ENCODE measurements at places on chromosomes 12 and 14.

GRCh38 chr12:105222284-105222655 is 13.7 kb downstream of the APPL2 start:
- no peak for DNase-seq

DNA sequence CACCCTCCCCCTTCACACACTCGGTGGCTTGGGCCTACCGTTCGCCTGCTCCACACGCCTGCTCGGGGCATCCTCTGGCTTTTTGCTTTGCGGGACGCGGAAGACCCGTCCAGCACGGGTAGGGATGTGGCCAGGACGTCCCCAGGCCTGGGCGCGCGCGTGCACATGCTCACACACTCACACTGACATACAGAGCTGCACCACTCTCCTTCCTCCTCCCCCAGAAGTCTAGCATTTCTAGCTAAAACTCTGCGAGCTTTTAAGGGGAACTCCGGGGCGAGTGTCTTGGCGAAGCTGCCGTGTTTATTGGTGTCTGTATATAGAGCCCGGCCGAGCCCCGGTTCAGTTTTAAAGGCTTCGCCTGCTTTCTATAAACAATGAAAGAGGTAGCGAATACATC is 5.0 kb downstream of the TBX5 start:
- DNase-seq = no peak

GRCh38 chr12:112011685-112012084 is 1.3 kb downstream of the TMEM116 start:
- no peak for DNase-seq

- DNase-seq = no peak
Measured at GRCh38 chr12:5872745-5873144, 72.3 kb downstream of the ANO2 start.

GRCh38 chr14:77593501-77593961 is 22.9 kb downstream of the SPTLC2 start:
- no peak for DNase-seq

DNA sequence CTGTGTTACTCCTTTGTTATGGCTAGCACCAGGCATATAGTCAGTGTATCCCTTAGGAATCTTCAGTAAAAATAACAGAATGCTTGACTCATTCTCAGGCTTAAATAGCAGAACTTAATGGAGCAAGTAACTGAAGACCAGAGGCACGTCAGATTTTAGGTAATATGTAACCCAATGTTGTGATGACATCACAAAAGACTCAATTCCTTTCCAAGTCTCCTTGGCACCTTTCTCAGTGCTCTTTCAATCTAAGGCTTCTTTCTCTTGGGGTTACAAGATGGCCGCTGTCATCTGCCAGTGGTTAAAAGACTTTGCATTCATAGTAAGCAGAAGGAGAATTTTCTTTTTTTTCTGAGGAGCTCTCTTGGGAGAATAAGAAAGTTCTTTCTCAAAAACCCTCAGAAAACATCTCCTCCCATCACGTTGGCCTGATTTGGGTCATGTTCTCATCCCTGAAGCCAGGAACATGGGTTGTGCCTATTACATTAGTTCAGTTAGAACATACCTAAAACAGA is 33.4 kb upstream of the DCN start:
- DNase-seq = no peak

GRCh38 chr12:47832263-47832933 is 12.7 kb upstream of the HDAC7 start:
- DNase-seq = no peak

GRCh38 chr14:101241807-101242278 is 319.5 kb upstream of the DIO3 start:
- no peak for DNase-seq

- DNase-seq = no peak
Measured at GRCh38 chr12:16583969-16584745, 21.8 kb downstream of the LMO3 start.

GRCh38 chr14:24695265-24696241 is 61.6 kb upstream of the GZMB start:
- DNase-seq = no peak

- no peak for DNase-seq
Measured at GRCh38 chr12:124881123-124881522, 17.5 kb upstream of the SCARB1 start.

GRCh38 chr12:79935624-79936345 is 888 bp upstream of the PPP1R12A start:
- DNase-seq = no peak

- peak; percentile 53 for DNase-seq
Measured at GRCh38 chr12:16573398-16574077, 32.4 kb downstream of the LMO3 start.

DNA sequence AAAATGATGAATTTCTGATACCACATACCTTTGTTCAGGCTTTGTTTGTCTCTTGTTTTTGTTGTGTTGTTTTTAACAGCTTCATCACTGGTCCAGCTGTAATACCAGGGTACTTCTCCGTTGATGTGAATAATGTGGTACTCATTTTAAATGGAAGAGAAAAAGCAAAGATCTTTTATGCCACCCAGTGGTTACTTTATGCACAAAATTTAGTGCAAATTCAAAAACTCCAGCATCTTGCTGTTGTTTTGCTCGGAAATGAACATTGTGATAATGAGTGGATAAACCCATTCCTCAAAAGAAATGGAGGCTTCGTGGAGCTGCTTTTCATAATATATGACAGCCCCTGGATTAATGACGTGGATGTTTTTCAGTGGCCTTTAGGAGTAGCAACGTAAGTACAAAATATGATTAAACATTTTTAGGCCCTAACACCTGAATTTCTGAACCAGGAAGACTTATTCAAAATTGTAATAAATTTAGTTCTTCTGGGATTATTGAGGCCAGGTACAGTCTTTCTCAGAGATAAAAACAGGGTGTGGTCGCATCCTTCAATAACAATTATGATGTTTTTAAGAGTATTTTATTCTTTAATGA is 22.4 kb downstream of the RXYLT1 start:
- no peak for DNase-seq

- no peak for DNase-seq
Measured at GRCh38 chr14:71029236-71029781, 122.0 kb downstream of the PCNX1 start.

DNA sequence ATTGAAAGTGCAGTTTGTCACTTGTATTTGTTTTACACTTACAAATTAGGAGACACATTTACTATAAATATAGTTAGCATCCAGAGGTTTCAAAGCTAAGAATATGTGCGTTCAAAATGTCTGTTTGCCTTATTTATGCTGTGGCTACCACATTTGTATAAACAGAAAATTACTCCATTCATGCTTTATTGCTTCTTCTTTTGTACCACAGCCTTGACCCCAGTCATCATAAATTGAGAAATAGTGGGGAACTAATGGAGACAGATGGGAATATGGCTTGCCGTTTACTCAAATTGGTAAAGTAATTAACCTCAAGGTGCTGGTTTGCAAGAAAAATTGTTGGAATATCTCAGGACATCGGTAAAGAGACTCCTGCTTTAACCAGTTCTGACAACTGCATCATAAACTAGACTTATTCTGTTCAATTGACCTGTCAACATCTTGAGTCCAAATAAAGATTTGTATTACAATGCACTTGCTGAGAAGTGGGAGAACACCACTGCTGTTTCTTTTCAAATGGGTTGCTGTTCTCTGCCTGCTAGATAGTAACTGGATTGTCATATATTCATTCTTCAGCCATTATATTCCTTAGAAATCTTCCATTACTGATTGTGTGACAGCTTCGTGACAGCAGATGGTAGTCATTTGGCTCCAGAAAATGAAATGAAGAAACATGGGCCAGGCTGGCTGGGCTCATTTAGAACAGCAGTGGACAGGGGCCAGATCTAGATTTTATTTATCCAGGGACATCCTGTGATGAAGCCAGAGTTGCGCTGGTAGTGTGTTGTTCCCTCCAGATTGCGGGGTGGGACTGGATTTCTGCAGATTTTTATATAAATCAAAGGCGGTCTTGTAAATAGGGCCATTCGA is 354.4 kb downstream of the EGLN3 start:
- DNase-seq = peak; percentile 8

DNA sequence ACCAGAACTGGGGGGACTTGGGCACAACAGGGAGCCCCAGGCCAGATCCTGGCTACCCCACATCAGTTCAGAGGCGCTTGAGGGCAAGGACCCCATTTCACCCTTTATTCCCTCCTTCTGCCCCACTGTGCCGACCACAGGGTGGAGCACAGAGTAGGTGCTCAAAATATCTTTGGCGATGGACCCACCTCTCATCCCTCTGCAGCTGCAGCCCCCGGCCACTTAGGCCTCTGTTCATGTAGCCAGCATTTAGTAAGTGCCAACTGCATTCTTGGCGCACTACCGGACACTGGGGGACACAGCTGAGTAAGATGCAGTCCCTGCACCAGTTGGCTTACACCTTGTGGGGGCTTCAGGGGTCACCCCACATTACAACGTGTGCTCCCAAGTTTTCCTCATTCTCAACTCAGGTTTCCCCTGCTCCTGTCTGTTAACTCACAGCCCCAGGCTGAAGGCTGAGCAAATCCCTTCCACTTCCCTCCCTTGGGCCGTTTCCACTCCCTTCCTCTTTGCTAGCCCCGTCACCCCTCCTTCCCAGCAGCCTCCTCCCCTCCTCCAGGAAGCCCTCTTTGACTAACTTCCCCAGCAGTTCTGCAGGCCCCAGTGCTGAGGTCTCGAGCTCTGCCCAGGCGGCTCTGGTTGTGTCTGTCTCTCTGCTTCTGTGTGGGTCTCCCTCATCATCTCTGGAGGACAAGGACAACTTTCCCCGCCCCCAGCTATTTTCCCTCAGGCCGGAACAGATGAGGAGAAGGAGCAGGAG is 26.5 kb downstream of the KRT80 start:
- DNase-seq = no peak

GRCh38 chr12:111816065-111816615 is 25.9 kb upstream of the MAPKAPK5 start:
- DNase-seq = no peak

GRCh38 chr12:16225692-16226091 is 51.8 kb downstream of the SLC15A5 start:
- DNase-seq = no peak

DNA sequence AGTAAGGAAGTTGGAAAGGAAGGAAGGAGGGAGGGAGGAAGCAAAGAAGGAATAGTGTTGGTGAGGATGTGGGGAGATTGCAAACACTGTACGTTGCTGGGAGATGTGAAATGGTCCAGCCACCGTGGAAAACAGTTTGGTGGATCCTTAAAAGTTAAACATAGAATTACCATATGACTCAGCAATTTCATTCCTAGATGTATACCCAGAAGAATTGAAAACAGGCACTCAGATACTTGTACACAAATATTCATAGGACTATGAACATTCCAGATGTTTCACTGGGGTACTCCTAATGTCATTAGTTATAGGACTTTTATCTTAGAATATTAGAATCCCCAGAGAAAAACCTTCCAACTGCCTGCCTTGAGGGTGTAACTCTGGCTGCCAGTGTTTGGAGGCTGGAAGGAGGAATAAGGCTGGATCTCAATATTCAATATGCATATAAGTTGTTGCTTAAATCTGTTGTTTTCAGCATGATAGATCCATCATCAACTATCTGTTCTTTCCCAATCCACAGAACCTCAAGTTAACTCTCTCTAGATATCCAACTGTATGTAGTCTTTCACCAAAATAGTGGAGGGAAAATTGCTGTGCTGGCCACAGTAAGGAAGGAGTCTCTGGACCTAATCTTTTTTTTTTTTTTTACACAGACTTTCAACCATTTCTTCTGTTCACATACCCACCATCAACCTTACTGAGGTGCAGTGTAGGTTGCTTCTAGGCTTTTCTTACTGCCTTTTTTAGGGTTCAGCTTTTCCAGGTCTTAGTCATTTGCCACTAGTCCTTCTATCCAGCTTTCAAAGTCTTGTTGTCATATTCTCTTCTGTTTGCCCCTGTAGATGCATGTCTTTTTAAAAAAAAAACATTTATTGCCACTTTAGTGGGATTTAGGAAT is 94.5 kb downstream of the DNAI7 start:
- no peak for DNase-seq

DNA sequence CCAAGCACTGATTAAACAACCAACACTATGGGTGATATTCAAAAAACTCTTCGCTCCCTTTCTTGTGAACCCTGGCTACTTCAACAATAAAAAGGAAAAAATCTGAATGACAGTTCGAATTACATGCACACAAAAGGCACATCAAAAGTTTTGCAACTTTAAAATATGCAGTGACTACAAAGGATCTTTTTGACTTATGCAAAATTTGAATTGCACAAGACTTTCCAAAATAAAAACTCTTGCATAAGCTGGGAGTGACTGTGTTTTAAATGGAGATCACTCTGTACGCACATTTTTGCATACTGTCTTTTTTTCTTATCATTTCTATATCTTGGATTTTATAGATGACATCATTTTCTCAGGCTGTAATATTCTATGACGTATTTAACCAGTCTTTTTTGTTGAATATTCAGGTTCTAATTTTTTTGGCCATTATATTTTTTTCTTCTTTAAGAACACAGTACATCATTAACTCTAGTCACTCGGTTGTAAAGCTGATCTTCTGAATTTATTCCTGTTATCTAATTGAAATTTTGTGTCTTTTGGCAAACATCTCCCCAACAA is 667.6 kb upstream of the TBX3 start:
- peak; percentile 31 for DNase-seq

- peak; percentile 73 for DNase-seq
Measured at GRCh38 chr14:53793790-53794505, 162.7 kb downstream of the BMP4 start.

GRCh38 chr12:76441016-76441415 is 92.8 kb upstream of the BBS10 start:
- DNase-seq = no peak

DNA sequence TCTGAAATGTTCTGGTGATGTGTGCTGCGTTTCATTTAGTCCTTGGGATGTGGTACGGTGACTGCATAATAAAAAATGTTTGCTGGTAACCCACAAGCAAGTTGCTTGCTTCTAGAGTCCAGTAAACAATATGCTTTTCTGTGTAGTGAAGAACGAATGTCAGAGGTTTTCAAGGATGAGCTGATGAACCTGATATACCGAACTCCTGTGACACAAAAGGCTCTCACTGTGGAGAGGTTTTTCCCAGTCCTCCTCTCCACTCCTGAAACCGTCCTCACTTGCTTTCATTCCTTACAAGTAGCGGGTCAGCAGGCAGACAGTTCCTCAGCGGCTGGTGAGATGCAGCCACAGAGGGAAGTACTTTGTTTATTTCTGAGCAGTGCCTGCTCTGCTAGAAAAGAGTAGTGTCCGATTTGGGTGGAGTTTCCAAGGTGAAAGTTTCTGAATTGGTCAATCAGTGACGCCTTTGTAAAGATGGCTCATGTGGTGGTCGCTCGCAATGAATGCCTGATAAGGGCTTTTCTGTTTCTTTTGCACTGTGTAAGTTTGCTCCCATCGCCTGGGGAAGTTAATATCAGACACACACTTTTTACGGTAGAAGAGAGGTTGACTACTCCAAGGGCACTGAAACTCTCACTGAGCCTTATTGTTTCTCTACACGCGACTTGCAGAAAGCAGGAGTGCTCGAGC is 3.0 kb downstream of the ETV6 start:
- no peak for DNase-seq

- DNase-seq = no peak
Measured at GRCh38 chr12:52434760-52435530, 774 bp upstream of the KRT75 start.

DNA sequence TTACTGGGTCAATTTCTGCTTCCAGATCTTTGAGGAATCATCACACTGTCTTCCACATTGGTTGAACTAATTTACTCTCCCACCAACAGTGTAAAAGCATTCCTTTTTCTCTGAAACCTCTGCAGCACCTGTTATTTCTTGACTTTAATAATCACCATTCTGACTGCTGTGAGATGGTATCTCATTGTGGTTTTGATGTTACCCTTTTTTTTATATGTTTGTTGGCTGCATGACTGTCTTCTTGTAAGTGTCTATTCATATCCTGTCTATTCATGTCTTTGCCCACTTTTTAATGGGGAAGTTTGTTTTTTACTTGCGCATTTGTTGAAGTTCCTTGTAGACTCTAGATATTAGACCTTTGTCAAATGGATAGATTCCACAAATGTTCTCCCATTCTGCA is 324.9 kb downstream of the NAV3 start:
- no peak for DNase-seq
